Substantia nigra (tissue), 51 donors: ENCODE measurements at places on chromosomes 11 and 22.

DNA sequence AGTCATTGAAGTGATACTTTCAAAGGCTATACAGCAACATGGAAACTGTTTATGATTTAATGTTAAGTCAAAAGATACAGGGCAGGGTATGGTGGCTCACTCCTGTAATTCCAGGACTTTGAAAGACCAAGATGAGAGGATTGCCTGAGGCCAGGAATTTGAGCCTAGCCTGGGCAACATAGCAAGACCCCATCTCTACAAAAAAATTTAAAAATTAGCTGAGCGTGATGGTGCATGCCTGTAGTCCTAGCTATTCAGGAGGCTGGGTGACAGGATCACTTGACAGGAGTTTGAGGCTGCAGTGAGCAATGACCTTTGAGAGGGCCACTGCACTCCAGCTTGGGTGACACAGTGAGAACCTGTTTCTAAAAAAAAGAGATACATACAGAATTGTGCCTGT lies 39.3 kb upstream of the ZBED5 start:
- DNase-seq: no peak

DNA sequence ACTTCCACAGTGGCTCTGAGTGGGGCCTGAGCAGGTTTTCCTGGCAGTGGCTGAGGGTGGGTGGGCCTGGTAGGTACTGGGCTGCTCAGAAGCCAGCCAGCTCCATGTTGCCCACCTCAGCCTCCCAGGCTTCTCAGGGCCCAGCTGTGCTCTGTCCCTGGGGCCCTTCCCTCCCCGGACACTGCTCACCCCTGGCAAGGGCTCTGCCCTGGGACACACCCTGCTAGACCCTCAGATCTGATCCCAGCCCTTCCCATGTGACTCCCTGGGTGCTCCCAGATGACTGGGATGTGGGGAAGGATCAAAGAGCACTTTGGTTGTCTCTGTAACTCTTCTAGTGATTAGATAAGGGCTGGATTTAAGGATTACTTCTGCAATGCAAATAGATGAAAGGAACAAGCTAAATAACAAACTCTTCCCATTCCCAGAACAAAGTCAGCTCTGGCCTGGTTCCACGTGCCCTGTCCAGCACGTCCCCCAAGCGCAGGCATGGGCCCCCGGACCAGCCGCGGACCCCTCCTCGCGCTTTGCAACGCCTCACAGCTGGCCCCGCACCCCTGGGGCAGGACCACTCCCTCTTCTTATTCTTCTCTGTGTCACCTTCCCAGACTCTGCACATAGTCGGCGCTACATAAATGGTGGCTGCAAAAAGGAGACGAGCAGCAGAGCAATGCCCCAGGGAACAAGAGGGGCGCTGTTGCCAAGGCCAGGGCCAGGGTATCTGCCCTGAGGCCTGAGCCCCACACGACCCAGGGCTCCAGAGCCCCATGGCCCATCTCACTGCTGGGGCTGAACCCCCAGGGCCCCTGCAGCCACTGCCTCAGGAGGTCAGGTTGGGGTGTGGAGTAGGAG lies 5.7 kb upstream of the KRTAP5-6 start:
- no peak for DNase-seq

- DNase-seq: no peak
Observed at GRCh38 chr11:122082205-122082604, 33.8 kb downstream of the BLID start.

- no peak for DNase-seq
Observed at GRCh38 chr11:67616431-67617242, 9.9 kb downstream of the NDUFV1 start.

DNA sequence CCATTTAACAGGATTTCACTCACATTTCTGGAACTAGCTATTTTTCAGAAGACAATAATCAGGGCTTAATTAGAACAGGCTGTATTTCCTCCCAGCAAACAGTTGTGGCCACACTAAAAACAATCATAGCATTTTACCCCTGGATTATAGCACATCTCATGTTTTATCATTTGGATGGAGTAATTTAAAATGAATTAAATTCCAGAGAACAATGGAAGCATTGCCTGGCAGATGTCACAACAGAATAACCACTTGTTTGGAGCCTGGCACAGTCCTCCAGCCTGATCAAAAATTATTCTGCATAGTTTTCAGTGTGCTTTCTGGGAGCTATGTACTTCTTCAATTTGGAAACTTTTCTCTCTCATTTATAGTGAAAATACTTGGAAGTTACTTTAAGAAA lies 9.2 kb downstream of the PRSS23 start:
- DNase-seq: no peak

DNA sequence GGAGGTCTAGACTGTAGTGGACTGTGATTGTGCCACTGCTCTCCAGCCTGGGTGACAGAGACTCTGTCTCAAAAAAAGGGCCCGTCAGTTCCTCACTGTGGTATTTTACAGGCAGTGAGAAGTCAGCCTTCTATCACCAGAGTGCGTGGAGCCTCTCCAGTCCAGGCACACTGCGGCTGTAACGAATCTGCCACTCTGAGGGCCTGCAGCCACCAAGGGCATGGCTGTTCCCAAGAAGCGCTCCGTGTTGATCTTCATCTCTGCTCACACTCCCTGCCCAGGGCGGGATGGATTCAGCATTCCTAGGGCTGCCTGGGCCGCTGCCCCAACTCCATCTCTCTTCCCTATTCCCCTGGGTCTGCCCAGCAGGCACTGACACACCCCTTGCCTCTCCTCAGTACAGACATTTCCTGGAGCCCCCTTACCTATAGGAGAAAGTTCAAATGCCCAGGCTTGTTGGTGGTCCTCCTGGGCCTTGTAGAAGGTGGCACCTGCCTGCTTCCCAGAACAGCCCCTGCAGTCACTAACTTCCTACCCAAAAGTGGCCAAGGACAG lies 148.4 kb downstream of the CACNA1I start:
- no peak for DNase-seq

GRCh38 chr11:94775567-94776327 lies 7.6 kb downstream of the AMOTL1 start:
- DNase-seq: no peak

GRCh38 chr11:58024601-58025091 lies 965 bp downstream of the OR9Q1 start:
- DNase-seq: no peak

DNA sequence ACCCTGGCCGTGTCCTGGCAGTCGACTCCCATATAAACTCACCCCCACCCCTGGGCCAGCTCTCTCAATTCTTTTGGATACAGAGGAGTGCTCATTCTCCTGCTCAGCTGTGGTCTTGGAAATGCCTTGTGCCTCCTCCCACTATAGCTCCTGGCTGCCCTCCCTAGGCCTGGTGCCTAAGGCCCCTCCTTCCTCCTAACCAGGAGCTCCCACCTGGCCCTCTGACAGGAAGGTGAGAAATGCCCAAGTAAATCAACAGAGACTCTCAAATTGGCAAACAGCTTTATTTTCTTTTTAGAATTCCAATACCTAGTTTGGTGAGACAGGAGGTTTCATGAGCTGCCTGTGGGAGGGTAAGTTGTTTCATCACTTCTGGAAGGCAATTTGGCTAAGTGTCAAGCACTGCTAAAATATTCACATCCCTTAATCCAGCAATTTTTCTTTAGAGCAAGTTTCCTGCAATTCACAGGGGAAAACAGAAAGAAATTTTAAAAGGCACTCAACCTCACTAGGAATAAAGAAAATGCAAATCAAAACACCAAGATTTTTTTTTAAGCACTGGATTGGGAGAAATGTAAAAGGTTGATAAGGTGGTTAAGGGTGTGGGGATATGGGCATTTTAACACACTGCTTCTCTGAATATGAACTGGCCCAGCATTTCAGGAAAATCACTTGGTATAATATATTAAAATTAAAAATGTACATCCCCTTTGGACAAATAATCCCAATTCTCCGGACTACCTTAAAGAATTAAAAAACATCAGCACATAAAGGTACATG lies 209.7 kb upstream of the ARHGAP20 start:
- DNase-seq: no peak

DNA sequence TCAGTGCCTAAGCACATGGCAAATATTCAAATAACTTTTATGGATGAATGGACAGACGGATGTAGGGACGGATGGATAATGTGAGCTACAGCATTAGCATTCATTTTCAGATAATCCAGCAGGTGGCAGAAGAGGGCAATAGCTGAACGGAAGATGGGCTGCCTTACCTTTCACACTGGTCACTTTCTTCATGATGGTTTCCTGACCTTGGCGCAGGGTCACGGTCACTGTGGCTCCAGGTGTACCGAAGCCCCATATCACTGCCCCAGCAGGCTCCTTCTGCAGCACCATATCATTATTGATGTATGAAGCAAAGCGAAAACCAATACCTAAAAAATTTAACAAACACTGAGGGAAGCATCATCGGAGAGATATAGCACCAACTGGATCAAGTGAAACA lies 4.3 kb downstream of the SIAE start:
- no peak for DNase-seq

- DNase-seq: no peak
Observed at GRCh38 chr11:133821776-133822175, 23.5 kb downstream of the SPATA19 start.

- DNase-seq: no peak
Observed at GRCh38 chr11:117731722-117732290, 65.2 kb downstream of the DSCAML1 start.

- DNase-seq: no peak
Observed at GRCh38 chr22:38997518-38997917, 15.4 kb downstream of the APOBEC3B start.

GRCh38 chr11:65420979-65421793 lies 1.4 kb upstream of the NEAT1 start:
- peak; percentile 69 for DNase-seq

- no peak for DNase-seq
Observed at GRCh38 chr11:117744471-117745150, 52.4 kb downstream of the DSCAML1 start.

GRCh38 chr11:61743486-61744095 lies 8.8 kb upstream of the MYRF start:
- DNase-seq: no peak

- DNase-seq: no peak
Observed at GRCh38 chr22:36009085-36009484, 19.5 kb downstream of the RBFOX2 start.

- DNase-seq: no peak
Observed at GRCh38 chr11:81267246-81267645, 1466.4 kb downstream of the FAM181B start.

DNA sequence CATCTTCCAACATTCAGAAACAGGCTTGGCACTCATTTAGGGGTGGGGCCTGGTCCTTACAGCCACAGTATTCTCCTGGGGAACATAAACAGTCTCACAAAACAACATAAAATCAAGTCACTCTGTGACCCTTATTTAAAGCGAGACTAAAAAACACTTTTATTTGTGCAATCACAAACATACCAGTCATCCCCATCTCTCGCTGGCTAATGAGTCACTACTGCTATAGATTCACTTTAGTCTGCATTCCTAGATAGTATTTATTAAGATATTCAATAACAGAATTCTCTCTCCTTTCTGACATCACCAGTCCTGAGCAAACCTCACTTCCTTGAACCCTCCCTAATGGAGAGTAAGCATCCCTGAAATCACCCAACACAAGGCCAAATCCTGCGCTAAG lies 68.0 kb downstream of the ZBTB44 start:
- no peak for DNase-seq

- no peak for DNase-seq
Observed at GRCh38 chr11:119525180-119525866, 102.4 kb upstream of the THY1 start.

- no peak for DNase-seq
Observed at GRCh38 chr11:3855808-3856491, 486 bp downstream of the STIM1 start.

GRCh38 chr11:131629925-131630540 lies 259.6 kb downstream of the NTM start:
- DNase-seq: no peak

DNA sequence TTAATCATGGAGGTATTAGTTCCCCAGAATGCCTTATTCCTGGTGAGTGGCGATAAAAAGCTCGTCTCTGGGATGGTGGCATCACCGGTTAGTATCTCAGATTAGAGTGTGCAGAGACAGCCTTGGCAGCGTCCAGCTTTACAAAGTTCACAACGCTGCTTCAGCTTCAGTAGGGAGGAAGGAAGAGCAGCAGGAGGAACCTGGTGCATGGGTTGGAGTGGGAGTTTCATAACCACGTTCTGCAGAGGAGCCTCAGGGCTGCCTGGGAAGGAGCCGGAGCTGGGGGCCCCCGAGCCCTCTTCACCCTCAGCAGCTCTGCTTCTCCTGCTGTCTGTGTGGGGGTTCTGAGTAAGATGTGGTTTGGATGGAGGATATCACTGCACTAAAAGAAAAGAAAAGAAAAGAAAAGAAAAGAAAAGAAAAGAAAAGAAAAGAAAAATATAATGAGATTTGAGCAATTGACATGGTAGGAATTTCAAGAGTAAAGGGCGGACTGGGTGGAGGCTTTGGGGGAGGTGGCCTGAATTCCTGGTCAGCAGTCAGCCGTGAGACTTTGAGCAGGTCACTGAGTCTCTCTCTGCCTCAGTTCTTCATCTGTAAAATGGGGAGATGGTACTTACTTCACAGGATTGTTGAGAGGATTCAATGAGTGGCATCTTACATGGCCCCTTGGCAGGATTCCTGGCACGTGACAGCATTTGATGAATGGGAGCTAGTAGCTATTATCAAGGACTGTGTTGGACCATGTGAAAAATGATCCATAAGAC lies 6.5 kb downstream of the ASPHD2 start:
- no peak for DNase-seq

- DNase-seq: no peak
Observed at GRCh38 chr11:59943997-59944714, 5.9 kb downstream of the OOSP1 start.

DNA sequence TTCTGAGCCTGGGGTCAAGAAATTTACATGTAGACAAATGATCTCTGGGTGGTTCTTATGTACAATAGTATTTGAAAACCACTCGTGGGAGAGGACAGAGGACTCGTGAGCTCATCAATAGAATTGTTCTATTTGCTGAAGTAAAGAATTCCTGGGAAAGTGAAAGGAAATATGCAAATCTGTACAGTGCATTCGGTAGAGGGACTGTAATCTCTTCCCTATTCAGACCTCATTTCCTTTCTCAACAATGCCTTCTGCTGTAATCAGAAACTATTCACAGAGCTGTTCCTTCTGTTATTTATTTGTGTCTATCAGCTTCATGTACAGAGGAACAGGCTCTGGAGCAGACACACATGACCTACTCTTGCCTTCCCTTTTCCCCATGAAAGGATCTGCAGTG lies 709.4 kb upstream of the KIRREL3 start:
- no peak for DNase-seq

- no peak for DNase-seq
Observed at GRCh38 chr22:22245935-22246525, 1.4 kb downstream of the VPREB1 start.

- no peak for DNase-seq
Observed at GRCh38 chr22:24693379-24693778, 81.1 kb downstream of the PIWIL3 start.

DNA sequence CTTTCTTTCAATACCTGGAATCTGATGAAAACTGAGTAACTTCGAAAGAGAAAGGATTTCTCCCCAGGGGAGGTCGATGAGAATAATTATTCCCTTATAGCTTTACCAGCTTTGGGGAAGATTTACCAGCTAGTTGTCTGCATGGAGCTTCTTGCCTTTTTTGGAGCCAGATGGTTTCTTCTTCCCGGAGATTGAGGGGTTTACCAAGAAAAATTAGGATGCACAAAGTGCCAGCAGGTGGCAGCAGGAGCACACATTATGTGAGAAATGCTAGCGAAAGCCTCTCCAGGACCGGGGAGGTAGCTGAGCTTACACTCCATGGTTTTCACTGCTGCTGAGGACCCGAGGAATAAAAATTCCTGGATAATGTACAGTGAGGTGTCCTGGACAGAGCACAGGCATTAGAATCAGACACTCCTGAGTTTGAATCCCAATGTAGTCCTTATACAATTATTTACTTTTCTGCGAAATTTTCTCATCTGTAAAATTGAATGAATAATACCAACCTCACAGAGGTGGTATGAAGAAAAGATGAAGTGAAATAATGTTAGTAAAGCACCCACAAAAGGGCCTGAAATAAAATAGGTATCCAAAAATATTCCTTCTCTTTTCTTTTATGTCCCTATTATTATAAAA lies 46.0 kb upstream of the PARVA start:
- DNase-seq: peak; percentile 78
